ENCODE measurements at places on chromosomes 11 and 22.
A peak's percentile ranks its signal among the peaks of the same experiment; 100 is the strongest.

DNA sequence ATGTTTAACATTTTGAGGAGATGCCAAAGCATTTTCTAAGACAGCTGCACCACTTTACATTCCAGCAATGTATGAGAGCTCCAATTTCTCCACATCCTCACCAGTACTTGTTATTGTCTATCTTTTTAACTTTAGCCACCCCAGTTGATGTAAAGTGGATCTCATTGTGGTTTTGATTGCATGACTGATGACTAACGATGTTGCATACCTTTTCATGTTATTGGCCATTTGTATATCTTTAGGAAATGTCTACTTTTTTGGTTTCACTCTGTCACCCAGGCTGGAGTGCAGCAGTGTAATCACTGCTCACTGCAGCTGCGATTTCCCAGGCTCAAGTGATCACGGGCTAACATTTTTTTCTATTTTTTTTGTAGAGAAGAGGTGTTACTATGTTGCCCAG is 8.9 kb downstream of the TTC28 start:
- no peak for DNase-seq

DNA sequence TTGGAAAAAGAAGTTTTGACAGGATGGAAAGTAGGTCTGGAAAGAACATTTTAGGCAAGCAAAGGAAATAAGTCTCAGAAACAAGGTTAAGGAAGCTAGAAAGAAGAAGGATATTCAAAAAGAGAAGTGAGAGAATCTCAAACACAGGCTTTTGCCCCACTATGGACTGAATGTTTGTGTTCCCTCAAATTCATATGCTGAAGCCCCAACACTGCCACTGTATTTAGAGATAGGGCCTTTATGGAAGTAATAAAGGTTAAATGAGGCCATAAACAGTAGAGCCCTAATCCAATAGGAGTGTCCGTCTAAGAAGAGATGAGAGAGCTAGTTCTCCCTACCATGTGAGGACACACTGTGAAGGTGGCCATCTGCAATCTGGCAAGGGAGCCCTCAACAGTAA is 20.6 kb upstream of the RPS13 start:
- DNase-seq, result no peak

DNA sequence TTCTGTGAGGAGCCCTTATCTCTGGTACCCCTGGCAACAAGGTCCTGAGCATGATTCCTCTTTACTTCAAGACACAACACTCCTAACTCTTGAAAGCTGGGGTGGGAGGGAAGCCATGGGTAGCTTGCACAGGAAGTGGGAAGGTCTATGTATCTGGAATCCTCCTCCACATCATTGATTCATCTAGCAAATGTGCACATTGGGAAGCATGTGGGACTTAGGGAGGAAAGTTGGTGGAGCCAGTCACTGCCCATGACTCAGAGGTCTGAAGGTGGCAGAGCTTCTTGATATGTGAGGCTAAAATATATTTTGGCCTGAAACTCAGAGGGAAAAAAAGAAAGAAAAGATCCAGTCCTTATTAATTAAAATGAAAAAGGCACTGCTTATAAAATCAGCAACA is 1000.9 kb downstream of the DLG2 start:
- DNase-seq, result no peak

DNA sequence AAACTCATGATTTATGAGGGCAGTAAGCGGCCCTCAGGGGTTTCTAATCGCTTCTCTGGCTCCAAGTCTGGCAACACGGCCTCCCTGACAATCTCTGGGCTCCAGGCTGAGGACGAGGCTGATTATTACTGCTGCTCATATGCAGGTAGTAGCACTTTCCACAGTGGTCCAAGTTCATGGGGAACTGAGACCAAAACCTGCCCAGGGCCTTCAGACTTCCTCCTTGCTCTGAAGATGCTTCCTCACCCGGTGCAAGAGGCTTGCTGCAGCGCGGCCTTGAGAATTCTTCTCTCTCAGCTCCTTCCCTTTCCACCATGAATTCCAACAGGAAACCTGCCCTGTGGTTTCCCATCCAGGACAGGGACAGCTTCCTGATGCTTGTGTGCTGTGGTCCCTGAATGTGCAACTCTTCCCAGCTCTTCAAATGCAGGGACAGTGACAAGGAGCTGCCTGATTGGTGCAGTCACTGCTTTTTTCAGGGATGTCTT is 53.9 kb downstream of the GGTLC2 start:
- no peak for DNase-seq

DNA sequence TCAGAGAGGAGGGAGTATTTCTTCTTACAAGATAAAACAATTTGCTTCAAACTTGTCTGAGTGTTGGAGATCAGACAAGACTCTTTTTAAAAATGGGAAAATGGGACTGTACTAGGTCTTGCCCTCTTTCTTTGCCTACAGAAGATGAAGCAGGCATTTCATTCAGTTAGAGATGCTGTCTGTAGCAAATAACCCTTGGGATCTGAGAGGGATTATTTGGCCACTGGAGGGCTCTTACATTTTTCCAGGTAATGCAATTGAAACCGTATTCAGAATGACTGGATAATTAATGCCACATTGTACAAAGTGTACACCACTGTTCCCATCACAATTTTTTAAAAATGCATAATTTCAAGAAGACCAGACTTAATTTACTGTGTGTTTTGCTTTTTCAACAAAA is 258.5 kb upstream of the KIRREL3 start:
- DNase-seq, result no peak

- DNase-seq, result no peak
Observed at GRCh38 chr22:23248583-23248982, 68.3 kb downstream of the BCR start.

GRCh38 chr22:17891481-17892167 is 117.4 kb upstream of the BID start:
- DNase-seq, result no peak

- peak; percentile 90 for DNase-seq
Observed at GRCh38 chr11:9755561-9756185, 91.8 kb downstream of the SWAP70 start.

DNA sequence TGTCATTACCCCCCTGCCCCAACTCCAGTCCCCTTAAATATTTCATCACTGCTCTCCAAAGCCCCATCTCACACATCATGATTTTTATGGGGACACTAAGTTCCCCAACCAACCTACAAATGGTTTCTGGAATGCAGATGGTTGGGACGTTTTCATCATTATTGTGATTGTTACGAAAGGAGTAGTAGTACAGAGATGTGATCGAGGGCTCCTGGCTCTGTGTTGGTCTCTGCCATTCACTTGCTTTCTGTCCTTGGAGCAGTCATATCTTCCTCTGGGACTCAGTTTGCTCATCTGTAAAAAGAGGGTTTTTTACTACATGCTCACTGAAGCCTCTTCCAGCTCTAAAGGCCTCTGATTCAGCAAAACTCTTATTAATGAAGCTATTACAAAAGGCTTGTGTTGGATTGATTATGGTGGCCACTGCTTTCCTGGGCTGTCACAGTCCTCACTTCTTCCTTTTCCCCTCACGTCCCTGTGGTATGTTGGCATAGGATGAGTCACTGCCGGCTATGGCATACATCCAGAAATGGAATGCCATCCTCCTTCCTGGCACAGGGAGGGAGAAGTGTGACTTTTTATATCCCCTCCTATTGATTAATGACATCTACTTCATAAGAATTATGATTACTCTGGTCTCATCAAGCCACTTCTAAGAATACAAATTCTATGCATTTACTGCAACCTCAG is 593.7 kb downstream of the METTL15 start:
- peak; percentile 46 for DNase-seq
